ENCODE measurements at places on chromosomes 4 and X.

GRCh38 chr4:88706574-88706973 lies 8.9 kb upstream of the NAP1L5 start:
- DNase-seq = peak; percentile 74

DNA sequence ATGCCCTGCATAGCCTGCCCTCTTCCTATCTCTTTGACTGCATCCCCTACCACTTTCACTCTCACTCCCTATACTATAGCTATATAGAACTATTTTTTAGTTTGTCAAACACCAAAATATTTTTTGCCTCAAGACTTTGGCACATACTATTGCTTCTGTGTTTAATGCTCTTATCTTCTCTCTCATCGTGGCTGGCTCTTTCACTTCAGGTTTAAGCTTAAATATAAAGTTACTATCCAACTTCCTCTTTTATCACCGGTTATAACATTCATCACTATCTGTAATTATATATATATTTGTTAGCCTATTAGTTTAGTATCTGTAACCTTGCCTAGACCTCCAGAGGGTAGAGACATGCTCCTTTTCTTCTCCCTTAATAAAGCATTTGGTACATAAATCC lies 11.5 kb upstream of the HMGB2 start:
- DNase-seq = no peak

DNA sequence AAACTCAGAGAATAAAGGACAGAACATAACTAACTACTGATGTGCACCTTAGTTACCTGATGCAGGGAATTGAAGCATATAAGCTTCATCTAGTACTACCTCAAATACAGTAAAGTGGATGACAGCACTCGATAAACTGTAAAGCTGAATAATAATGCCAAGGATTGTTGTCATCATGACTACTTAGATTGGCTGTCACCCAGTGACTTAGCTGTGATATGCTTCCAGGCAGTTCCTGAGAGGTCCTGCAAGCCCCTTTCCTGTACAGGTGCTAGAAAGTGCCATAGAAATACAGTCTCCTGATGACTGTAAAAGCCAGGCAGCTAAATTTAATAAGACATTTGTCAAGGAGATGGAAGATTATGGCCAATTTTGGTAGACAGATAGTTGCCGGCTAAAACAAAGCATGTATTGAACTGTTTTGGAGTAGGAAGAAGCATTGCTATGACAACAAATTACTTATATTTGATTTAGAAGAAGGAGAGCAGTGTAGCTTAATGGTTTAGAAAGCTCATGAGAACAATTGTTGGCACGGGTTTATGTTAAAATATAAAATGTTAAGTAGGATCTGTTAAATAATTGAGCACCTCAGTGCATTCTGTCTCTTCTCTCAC lies 29.7 kb downstream of the TMEM164 start:
- no peak for DNase-seq

DNA sequence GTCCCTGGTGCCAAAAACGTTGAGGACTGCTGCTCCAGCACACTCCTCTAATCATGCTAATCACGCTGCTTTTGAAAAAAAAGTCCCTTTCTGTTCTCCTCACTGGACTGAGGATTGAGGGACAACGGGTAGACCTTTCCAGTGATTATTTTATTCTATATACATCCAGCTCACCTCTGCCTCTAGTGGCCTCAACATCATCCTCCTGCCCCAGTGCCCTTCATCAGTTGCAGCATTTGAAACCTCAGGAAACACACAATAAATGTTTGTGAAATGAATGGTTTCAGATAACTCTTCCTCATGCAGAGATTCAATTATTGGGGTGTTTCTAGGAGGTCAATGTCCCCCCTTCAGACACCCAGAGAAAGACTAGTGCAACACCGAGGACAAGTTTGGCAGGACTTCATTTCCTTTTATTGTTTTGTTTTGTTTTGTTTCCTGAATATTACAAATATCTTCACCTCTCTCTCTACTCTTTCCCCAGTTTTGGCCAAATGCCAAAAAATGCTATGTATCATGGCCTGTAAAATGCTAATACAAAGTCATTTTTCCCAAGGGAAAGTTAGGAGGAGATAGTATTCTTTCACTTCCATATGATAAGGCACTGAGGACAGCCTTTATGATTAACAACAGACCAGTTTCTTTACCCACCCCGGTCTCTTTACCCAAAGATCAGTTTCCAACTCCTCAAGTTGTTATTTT lies 460.1 kb upstream of the SLIT2 start:
- DNase-seq = peak; percentile 47

GRCh38 chr4:165662341-165662740 lies 210.7 kb upstream of the TLL1 start:
- no peak for DNase-seq

GRCh38 chr4:76740192-76740591 lies 157.8 kb downstream of the SOWAHB start:
- DNase-seq = no peak

- DNase-seq = peak; percentile 78
Observed at GRCh38 chr4:122012735-122013134, 60.9 kb upstream of the TRPC3 start.

- DNase-seq = no peak
Observed at GRCh38 chrX:8310409-8310808, 139.3 kb upstream of the VCX2 start.

DNA sequence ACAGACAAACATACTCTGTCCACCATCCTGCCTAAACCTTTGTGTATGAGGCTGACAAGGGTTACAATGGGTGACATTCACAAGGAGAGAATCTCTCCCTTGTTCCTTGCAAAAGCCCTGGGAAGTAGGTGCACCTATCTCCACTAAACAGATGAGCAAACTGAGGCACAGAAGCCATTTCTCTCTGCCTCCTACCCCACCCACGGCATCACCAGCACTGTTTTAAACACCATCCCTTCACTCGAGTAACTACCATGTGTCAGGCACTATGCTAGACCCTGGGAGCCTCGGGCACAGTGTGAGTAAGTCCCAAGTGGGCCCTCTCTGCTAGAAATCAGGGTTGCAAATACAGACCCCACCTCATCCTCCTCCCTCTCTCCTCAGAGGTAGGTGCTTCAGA lies 899 bp downstream of the LYAR start:
- DNase-seq = no peak

Measured in EH (cell line).